Activated CD4-positive, alpha-beta memory T cell treated with anti-CD3 and anti-CD28 coated beads for 36 hours (primary cell): ENCODE measurements at places on chromosomes 7 and 10. TPM values are rescaled to one million over a fixed set of nuclear protein-coding genes. Genes with fewer than 3 reads are reported as not detected.

LBX1 gene
- not detected for total RNA-seq

CCDC172 gene
- total RNA-seq, result not detected

GRCh38 chr10:12869427-12869826 lies 132.1 kb downstream of the CCDC3 start:
- DNase-seq, result no peak

- DNase-seq, result no peak
These were observed 664 bp upstream of the UBE3C start for GRCh38 chr7:157138101-157138423.

- DNase-seq, result no peak
These were observed 47.7 kb downstream of the ZEB1 start for GRCh38 chr10:31366703-31367102.

DNA sequence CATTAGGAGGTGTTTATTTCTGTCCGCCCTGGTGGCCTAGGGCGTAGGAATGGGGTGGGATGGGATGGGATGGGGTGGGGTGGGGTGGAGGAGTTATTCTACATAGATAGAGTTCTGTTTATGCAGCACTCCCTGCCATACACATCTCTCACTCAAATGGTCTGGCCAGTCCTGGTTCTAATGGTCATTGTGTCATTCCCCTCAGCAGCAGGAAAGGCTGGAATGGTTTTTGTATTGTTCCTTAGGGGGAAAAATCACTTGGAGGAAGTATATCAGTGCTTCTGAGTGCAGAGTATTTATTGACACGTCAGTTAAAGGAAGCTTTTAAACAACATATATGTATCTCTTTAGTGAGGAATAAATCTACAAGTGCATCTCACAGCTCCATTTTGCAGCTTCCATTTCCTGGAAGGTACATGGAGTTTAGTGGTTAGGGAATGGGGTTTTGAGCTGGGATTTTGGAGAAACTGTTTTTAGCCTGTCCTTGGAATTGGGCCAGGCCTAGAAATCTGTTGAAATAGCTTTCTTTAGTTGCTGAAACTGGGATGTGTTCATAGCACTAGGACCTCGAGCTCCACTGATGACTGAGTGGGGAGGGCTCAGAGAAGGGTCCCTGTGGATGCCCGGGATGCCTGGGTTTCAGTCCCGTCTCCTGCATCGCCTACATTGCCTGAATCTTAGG lies 8.3 kb downstream of the TSPAN14 start:
- no peak for DNase-seq

DNA sequence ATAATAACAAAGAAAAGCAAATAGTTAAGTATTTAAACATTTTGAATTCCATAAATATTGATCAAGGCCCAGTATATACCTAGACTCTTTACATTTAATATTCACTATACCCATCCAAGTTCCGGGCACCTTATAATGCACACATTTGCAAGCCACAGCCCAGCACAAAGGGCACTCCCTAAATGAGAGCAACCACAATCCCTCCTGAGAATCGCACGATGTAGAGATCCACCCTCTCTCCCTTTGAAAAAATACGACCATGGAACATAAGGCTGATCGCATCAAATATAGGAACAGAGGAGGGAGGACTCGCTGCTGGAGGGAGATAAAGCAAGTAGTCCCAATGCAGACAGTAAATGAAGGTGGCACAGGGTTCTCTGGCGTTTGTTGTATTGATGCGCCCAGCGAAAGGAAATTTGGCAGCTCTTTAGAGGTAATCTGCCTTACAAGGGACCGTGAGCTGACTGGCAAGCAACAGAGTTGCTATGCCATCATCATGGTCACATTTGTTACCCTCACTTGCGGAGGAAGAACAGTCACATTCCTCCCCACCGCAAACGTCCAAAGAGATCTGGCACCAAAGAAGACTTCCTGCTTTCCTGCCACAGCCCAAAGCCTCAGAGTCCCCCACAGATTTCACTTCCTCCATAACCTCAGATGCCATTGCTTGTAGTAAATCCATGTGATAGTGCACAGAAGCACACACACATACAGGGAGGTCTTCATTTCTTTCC lies 16.1 kb upstream of the TAS2R40 start:
- peak; percentile 44 for DNase-seq

GRCh38 chr7:47266131-47266706 lies 315.7 kb downstream of the TNS3 start:
- DNase-seq, result peak; percentile 47

DNA sequence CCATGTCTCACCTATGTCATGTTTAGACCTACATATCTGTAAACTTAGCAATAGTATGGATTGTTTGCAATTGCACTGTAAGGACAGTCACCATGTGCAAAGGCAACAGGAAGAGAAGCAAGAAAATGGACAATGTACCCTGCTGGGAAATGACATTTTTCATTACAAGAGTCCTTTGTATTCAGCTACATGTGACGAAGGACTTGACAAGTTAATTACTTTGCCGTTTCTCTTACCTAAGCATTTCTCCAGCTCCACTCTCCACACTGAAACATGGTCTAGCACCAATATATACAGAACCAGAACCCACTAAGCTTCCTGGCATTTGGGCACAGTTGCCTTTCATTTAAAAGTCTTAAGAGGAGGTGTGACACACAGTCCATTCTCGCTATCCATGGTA lies 76.6 kb upstream of the PFKP start:
- no peak for DNase-seq

DNA sequence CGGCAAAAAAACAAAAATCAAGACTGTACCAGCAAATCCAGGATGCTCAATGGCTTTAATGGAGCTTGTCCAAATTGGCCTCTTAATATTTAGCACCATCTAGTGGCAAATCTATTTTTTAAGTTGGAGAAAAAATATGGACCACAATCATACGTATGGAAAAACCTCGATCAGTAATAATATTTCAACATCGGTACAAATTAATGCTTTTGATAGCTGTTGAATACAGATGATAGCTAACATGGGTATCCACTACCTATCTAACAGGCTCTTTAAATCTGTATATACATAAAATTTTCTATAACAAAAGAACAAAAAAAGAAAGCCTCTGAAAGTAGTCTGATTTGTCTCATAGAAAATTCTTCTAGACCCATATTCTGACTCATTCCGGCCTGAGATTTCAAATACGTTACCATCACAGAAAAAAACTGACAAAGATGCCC lies 29.2 kb downstream of the COA1 start:
- no peak for DNase-seq

- DNase-seq, result no peak
These were observed 31.3 kb downstream of the LAMB1 start for GRCh38 chr7:107971613-107972012.

DNA sequence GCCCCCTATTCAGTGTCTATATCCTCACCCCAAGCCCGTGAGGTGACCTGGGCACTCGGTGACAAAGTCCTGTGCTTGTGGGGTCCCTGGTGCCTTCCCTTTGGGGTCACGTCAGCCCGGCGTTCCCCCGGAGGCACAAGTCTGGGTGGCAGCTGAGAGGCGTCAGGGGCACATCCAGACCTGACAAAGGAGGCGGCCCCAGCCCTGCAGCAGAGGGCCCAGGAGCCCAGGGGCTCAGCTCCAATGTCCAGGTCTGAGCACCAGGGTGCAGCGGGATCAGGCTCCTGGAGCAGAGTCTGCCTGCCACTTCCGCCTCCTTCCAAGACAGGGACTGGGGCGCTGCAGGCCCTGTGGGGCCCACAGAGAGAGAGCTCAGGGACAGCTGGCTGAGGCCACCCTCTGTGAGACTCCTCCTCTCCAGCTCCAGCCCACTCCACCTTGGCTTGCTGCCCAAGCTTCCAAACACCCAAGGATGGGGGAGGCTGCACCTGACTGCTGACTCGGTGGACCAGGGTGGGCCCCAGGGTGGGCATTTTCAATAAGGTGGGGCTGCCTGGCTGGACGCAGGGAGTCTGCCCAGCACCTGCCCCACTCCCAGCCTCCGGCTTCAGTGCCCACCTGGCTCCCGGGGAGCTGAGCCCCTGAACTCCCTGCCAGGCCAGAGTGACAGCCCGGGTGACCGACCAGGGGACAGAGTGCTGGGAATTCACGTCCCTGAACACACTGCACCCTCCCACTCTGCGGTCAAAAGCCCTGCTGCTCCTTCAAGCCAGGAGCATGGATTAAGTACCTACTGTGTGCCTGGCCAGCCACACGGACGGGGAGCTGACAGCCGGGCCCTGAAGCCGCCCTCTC lies 1.0 kb upstream of the KNDC1 start:
- DNase-seq, result no peak

DNA sequence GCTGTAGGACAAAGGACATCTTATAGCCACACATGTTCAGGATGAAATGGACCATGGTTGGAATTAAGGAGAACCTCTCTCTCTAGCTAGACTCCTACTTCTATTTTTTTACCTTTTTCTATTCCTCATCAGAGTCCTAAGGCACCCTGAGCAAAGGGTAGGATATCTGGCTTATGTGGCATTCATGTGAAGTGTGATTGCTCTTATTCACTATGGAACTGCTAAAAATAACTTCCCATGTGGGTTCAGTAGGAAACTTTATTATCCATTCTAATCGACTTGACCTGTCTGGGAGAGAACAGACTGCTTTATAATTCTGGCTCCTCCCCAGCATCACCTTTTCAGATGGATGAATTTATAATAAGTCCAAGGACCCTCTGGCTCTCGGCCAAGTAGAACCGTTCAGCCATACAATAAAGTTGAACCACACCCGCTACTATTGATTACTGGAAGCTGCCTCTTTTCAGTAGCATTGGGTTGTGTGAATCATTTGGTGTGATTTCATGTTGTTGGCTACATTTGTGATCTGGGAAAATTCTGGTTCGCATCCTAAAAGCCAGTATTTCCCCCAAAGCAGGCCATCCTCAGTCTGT lies 117.5 kb downstream of the NRF1 start:
- DNase-seq, result no peak

DNA sequence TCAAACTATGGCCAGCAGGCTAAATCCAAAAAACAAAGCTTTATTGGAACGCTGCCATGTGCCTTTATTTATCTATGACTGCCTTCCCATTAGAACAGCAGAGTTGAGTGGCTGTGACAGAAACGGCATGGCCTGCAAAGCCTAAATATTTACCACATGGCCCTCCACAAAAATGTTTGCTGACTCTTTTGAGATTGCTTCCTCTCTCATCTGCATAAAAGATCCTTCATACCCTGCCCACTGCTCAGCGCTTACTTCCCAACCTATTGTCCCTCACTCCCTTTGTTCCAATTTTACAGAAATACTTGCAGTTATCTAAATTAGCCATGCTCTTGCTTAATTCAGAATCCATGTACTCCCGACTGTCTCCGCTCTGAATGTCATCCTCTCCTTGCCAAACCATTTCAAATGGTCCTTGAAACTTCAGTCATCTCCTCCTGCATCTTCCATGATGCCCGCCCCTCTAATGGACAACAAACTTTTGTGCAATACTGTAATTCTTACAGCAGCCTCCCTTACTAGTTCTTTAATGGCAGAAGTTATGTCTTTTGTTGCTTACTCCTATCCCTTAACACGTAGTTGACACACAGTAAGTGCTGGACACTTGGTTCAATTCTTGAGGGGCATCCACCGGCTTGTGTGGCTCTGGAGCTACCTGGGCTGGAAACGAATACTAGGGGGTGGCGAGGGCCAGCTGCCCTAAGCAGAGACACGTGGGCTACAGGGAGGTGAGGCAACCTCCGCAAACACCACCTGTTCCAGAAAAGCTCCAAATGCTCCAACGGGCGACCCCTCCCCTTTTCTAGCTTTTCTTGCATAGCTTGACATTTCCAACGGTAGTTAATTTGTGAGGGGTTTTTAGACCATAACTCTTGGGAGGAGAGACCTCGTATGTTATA lies 832 bp downstream of the XRCC2 start:
- DNase-seq, result peak; percentile 22

DNA sequence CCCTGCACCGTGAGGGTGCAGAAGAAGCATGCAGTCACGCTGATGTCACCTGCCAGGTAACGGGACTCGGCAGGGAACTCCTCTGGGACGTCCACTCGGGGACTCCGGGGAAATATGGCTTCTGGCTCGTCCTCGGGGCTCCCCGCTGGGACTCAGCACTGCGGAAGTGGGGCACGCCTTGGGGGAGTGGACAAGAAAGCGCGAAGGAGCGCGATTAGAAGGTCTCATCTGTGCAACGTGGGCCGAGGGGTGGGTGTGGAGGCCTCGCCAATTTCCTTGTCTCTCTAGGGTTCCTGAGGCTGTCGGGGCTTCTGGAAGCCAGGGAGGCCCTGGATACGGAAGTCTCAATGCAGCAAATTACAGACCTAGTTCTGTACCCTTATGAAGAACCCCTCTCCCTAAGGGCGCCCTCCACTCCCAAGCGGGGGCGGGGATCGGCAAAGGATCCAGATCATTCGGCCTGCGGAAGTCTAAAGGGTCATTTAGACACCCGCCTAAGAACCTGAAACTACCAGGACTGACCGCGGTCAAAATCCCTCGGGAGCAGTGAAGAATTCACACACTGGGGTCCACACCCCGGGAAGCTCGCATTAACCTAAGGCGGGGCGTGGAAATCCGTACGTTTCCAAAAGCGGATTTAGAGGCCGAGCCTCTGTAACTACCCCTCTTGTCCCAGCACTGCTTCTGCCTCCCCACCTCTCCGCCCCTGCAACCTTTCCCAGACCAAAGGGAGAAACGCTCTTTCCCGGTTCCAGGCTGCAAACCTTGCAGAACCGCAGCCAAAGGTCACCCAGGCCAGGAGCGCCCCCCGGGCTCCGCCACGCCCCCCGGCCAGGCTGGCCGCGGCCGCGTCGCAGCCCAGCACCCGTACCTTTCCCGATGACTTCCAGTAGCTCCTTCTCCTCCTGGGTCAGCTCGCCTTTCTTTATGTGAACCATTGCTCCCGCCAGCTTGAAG lies 640 bp downstream of the ANKMY2 start:
- peak; percentile 65 for DNase-seq

DNA sequence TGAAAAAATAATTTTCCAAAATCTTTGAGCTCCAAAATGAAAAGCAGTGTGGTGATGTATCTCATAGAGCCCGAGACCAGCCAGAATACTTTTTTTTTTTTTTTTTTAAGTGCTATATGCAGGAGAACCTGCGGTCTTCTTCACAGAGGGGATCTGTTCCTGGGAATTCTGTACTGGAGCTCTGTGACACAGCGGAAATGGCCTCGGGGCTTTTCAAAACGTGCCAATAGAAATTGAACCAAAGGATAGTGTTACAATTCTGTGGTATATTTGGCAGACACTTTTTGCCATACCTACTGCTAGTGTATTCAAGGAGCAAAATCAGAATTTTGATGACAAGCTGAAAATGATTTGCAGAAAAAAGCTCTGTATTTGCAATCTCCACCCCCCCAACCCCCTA lies 1429.3 kb upstream of the LRRTM3 start:
- DNase-seq, result no peak
